ENCODE measurements at places on chromosomes 3 and 15. TPM values are rescaled to one million over a fixed set of nuclear protein-coding genes. Genes with fewer than 3 reads are reported as not detected.

The ACY1 gene
- 20.6 TPM for total RNA-seq

The SLCO2A1 gene
- total RNA-seq: 204 TPM

DNA sequence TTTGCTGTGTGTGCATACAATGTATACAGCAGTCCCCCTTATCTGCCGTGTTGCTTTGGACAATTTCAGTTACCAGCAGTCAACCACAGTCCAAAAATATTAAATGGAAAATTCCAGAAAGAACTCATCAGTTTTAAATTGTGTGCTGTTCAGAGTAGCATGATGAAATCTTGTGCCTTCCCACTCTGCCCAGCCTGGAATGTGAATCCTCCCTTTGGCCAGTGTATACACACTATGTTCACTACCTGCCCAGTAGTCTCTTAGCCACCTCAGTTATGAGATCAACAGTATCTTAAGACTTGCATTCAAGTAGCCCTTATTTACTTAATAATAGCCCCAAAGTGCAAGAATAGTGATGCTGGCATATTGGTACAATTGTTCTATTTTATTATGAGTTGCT, 133.6 kb upstream of the ABHD17C start:
- peaks cover 49% of the 10 kb centered on the region for H3K4me1 ChIP-seq
- peak overlapping the region; percentile 4 for H3K27ac ChIP-seq
- no peak for DNase-seq
- no peaks in the 10 kb centered on the region for H3K36me3 ChIP-seq

- no peaks in the 10 kb centered on the region for H3K4me1 ChIP-seq
- H3K27me3 ChIP-seq: no peaks in the 10 kb centered on the region
- H3K36me3 ChIP-seq: no peaks in the 10 kb centered on the region
- no peak overlapping the region for H3K4me3 ChIP-seq
Measured at GRCh38 chr3:115134648-115135347, 12.3 kb downstream of the ZBTB20 start.

The GABRB3 gene
- 5.5 TPM for total RNA-seq

The TMIE gene
- total RNA-seq: 1.0 TPM

The HES1 gene
- total RNA-seq: 29.5 TPM

The CAMK2N2 gene
- not detected for total RNA-seq

GRCh38 chr3:69419276-69419675, 33.4 kb upstream of the FRMD4B start:
- H3K27me3 ChIP-seq: no peaks in the 10 kb centered on the region
- H3K27ac ChIP-seq: no peak overlapping the region
- H3K4me3 ChIP-seq: no peak overlapping the region
- peaks cover 11% of the 10 kb centered on the region for H3K4me1 ChIP-seq
- DNase-seq: no peak

- no peaks in the 10 kb centered on the region for H3K36me3 ChIP-seq
- no peak overlapping the region for H3K4me3 ChIP-seq
- no peaks in the 10 kb centered on the region for H3K27me3 ChIP-seq
- H3K4me1 ChIP-seq: peaks cover 33% of the 10 kb centered on the region
- H3K27ac ChIP-seq: peak overlapping the region; percentile 44
Measured at GRCh38 chr15:55241891-55242290, 45.1 kb upstream of the RSL24D1 start.

DNA sequence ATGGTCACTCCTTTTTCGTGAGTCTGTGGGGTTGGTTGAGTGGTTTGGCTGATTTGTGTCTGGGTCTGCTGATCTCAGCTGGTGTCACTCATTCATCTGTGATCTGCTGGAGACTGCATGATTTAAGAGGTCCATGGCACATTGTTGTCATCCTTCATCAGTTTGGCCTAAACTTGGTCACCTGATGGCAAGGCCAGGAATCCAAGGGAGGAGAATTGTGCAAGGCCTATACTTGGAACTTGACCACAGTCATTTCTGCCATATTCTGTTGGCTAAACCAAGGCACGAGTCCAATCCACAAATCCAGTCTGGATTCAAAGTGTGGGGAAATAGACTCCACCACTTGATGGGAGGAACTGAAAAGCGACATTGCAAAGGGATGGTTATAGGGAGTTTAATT, 67.6 kb downstream of the CMTM8 start:
- DNase-seq: no peak
- no peaks in the 10 kb centered on the region for H3K27me3 ChIP-seq
- H3K36me3 ChIP-seq: no peaks in the 10 kb centered on the region
- no peak overlapping the region for H3K27ac ChIP-seq

GRCh38 chr15:62087671-62088352, 21.0 kb downstream of the C2CD4A start:
- no peaks in the 10 kb centered on the region for H3K36me3 ChIP-seq
- no peak overlapping the region for H3K4me3 ChIP-seq
- no peaks in the 10 kb centered on the region for H3K4me1 ChIP-seq

GRCh38 chr3:146223401-146224373, 27.2 kb downstream of the PLSCR4 start:
- H3K4me1 ChIP-seq: peaks cover 28% of the 10 kb centered on the region
- no peaks in the 10 kb centered on the region for H3K36me3 ChIP-seq
- no peaks in the 10 kb centered on the region for H3K27me3 ChIP-seq
- no peak overlapping the region for H3K4me3 ChIP-seq
- no peak overlapping the region for H3K27ac ChIP-seq

- no peaks in the 10 kb centered on the region for H3K4me1 ChIP-seq
- no peak overlapping the region for H3K27ac ChIP-seq
- no peak overlapping the region for H3K4me3 ChIP-seq
- H3K27me3 ChIP-seq: no peaks in the 10 kb centered on the region
Measured at GRCh38 chr3:84925571-84925970, 33.2 kb upstream of the CADM2 start.

DNA sequence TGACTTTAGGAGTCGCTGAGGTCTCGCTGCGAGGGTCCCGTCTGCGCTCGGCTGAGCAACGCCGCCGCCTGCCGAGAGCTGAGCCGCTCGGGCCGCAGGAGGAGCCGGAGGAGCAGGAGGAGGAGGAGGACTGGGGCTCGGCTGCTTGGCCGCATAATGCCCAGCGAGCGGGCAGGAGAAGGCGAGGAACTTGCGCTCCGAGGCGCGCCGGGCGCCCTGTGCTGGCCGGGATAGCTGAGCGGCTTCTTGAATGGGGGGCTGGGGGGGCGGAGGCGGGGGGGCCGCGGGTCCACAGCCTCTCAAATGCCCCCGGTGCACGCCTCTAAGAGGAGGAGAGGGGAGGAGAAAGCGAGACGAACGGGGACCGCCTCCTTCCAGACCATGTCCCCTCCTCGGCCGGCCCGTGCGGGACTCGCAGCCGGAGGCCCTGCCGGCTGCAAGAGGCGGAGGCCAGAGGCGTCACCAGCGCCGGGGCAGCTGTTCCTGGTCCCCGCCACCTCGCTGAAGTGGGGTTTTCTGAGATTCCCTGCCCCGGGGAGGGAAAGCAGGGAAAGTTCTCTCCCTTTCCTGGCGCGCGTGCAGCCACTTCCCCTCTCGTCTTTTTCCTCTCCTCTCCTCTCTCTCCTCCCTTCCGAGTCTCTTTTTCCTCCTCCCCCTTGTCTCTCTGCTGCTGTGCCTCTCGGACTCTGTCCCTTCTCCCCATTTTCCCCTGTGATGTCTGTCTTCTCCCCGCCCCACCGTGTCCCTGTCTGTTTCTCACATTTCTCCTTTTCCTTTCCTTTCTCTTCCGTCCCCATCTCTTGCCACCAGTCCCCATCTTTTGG, at the start of gene ADAMTS9:
ADAMTS9 (minus strand) TSS at position 220 of the 824 bp plus-strand sequence. CDS start 343 bp downstream, outside the sequence.
- H3K36me3 ChIP-seq: no peaks in the 10 kb centered on the region
- peak; percentile 77 for DNase-seq
- no peaks in the 10 kb centered on the region for H3K27me3 ChIP-seq
- no peaks in the 10 kb centered on the region for H3K4me1 ChIP-seq
- peak within 1 kb of the TSS; percentile 95 for H3K27ac ChIP-seq
- H3K4me3 ChIP-seq: peak within 1 kb of the TSS; percentile 70

DNA sequence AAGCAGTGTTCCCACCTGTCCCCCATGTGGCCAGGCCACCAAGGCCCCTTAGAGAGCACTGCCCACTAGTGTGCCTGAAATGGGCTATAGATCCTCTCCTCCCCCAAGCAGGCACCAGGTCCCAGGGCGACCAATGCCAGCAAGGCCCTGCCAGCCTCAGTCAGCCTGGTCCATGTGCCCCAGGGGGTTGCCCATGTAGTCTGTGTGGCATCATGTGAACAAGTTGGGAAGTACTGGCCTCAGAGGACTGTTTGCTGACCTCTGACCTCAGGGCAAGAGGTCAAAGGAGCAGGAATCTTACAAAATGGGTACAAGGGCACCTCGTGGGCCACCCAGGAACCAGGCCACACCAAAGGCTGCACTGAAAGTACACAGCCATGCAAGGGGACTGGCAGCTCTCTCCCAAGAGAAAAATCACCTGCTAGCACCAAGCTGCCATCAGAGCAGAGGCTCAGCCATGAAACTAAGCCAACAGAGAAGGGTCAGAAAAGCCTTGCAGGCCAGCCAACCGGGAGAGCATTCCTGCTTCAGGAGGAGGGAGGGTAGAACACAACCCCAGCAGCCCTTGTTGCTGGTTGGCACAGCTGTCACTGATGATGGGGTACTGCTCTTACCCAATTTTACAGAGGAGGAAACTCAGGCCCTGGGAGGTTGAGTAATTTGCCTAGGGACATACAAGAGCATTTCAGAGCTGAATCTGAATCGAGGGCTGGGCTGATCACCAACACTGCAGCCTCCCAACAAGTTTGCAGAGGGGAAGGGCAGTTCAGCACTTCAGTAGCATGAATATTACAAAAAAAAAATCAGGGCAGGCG, 5.2 kb upstream of the FURIN start:
- H3K27ac ChIP-seq: peak overlapping the region; percentile 64
- H3K27me3 ChIP-seq: no peaks in the 10 kb centered on the region
- H3K36me3 ChIP-seq: no peaks in the 10 kb centered on the region
- H3K4me3 ChIP-seq: no peak overlapping the region
- peak; percentile 59 for DNase-seq
- peaks cover 39% of the 10 kb centered on the region for H3K4me1 ChIP-seq

- no peaks in the 10 kb centered on the region for H3K27me3 ChIP-seq
- no peak overlapping the region for H3K4me3 ChIP-seq
- no peaks in the 10 kb centered on the region for H3K4me1 ChIP-seq
- H3K27ac ChIP-seq: no peak overlapping the region
- no peak for DNase-seq
- no peaks in the 10 kb centered on the region for H3K36me3 ChIP-seq
Measured at GRCh38 chr15:71316911-71317310, 201.6 kb downstream of the THSD4 start.

DNA sequence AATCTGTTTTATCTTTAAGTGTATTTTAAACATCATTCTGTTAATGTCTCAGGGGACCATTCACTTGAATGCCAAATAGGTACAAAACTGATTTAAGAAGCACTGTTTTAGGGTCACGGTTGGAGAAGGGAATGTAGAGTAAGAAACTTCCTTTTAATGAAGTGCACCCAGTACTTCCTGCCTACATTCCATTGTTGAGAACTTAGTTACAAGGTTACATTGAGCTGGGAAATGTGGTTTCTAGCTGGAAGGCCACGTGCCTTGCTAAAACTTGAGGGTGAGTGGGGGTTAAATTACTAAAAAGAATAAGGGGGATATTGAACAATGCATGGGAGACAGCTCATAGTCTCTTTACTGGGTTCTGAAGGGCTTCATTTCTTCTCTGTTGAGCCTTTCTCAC, 78.3 kb upstream of the TBC1D5 start:
- no peaks in the 10 kb centered on the region for H3K4me1 ChIP-seq
- DNase-seq: no peak
- H3K27me3 ChIP-seq: no peaks in the 10 kb centered on the region

DNA sequence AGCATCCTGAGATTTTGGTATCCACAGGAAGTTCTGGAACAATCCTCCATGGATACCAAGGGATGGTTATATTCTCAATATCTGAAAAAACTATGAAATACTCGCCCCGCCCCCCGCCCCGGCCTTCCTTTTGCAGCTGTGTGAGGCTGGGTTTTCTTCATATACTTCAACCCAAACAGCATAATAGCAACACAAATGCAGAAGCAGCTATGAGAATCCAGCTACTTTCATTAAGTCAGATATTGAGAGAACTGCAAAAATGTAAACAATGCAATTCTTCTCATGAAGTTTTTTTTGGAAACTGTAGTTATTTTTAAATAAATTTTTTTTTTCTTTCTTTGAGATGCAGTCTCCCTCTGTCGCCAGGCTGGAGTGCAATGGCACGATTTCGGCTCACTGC, 10.9 kb upstream of the IDH2 start:
- DNase-seq: no peak
- H3K27me3 ChIP-seq: no peaks in the 10 kb centered on the region
- H3K4me1 ChIP-seq: no peaks in the 10 kb centered on the region
- no peaks in the 10 kb centered on the region for H3K36me3 ChIP-seq

GRCh38 chr3:46824211-46824970, 38.9 kb downstream of the MYL3 start:
- H3K36me3 ChIP-seq: no peaks in the 10 kb centered on the region
- H3K4me1 ChIP-seq: no peaks in the 10 kb centered on the region
- DNase-seq: no peak
- no peak overlapping the region for H3K4me3 ChIP-seq
- no peak overlapping the region for H3K27ac ChIP-seq

GRCh38 chr3:160162440-160162839, 62.8 kb upstream of the C3orf80 start:
- H3K27ac ChIP-seq: no peak overlapping the region
- H3K4me1 ChIP-seq: no peaks in the 10 kb centered on the region
- no peaks in the 10 kb centered on the region for H3K27me3 ChIP-seq
- no peak overlapping the region for H3K4me3 ChIP-seq

DNA sequence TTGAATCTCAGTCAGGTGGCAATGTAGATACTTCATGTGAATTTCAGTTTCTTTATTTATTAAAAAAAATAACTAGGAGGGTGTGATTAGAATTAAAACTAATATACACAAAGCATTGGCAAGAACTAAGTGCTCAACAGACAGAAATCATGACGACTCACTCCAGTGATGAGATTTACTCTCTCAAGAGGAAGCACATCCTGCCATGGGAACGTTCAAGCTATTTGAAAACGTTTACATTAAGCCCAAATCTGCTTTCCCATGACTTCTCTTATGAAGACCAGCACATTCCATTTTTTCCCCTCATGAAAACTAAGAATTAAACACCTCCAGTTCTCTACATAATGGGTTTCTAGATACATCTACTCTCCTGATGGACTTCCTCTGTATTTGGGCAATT, 8.5 kb downstream of the WDR53 start:
- peaks cover 23% of the 10 kb centered on the region for H3K36me3 ChIP-seq
- no peak overlapping the region for H3K27ac ChIP-seq
- H3K4me1 ChIP-seq: no peaks in the 10 kb centered on the region

The COL6A5 gene
- 4.5 TPM for total RNA-seq

DNA sequence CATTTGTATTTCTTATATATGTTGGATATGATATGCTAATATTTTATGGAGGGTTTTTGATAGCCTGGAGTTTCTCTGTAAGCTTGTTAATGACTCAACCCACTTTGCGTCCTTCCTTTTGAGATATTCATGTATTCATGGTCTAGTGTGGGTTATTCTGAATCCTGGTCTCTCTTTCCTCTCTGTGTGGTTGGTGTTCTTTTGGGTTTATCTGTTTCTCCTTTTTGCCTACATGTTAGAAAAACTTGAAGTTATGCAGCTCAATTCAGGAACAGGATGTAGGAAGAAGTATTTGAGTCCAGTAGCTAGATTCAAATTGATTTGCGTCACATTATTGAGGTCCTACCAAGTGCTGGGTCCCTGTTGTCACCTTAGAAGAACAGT, 28.1 kb downstream of the CMTM7 start:
- no peak overlapping the region for H3K4me3 ChIP-seq
- H3K27me3 ChIP-seq: no peaks in the 10 kb centered on the region
- peaks cover 66% of the 10 kb centered on the region for H3K4me1 ChIP-seq
- no peaks in the 10 kb centered on the region for H3K36me3 ChIP-seq
- DNase-seq: no peak

Measured in lower lobe of right lung (tissue), 2 donors.